Endothelial cell of umbilical vein (primary cell): ENCODE measurements at places on chromosomes 11 and 22. TPM values are rescaled to one million over a fixed set of nuclear protein-coding genes. Genes with fewer than 3 reads are reported as not detected.

ESRRA gene
- 37.4 and 38.0 TPM in 2 replicates for total RNA-seq

TALDO1 gene
- total RNA-seq: 287 and 294 TPM in 2 replicates

NXPE4 gene
- total RNA-seq: not detected in 2 replicates

XKR3 gene
- not detected in 2 replicates for total RNA-seq

GDPD4 gene
- total RNA-seq: not detected in 2 replicates

FIBIN gene
- not detected in 2 replicates for total RNA-seq

MMP12 gene
- total RNA-seq: not detected in 2 replicates

GLYAT gene
- not detected in 2 replicates for total RNA-seq

MN1 gene
- total RNA-seq: 1.7 and 3.8 TPM in 2 replicates

OR52I1 gene
- not detected in 2 replicates for total RNA-seq

ST14 gene
- not detected in 2 replicates for total RNA-seq

MMP10 gene
- total RNA-seq: 15.0 and 22.8 TPM in 2 replicates

MS4A7 gene
- not detected in 2 replicates for total RNA-seq

EHBP1L1 gene
- total RNA-seq: 18.8 and 19.7 TPM in 2 replicates

SMTNL1 gene
- not detected in 2 replicates for total RNA-seq

CABP4 gene
- total RNA-seq: 4.2 and 5.0 TPM in 2 replicates

TRIM22 gene
- 73.4 and 110 TPM in 2 replicates for total RNA-seq

RRP8 gene
- 19.4 and 23.3 TPM in 2 replicates for total RNA-seq

LUZP2 gene
- total RNA-seq: 0.07 and 0.23 TPM in 2 replicates

DNA sequence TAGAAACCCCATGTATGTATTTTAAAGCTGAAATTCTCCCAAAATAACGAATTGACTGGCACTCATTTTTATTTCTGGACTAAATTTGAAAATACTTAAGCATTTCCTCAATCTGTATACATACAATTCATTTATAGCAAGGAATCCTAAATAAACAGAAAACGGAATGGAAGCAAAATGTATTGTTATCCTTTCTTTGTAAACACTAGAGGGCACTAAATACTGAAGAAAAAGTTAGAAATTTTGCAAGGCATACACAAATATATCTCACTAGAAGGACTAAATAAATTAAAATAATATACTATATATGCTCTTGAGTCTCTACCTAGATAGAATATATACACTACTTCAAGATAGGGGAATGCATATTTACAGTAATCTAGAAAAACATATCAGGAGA lies 23.1 kb upstream of the ANO5 start:
- no peak for DNase-seq

- DNase-seq: no peak
Measured at GRCh38 chr11:115360186-115360824, 143.9 kb downstream of the CADM1 start.

GRCh38 chr11:46661836-46662235 lies 38.6 kb downstream of the ARHGAP1 start:
- DNase-seq: no peak

GRCh38 chr11:19890308-19890707 lies 177.7 kb downstream of the NAV2 start:
- peak; percentile 37 for DNase-seq

DNA sequence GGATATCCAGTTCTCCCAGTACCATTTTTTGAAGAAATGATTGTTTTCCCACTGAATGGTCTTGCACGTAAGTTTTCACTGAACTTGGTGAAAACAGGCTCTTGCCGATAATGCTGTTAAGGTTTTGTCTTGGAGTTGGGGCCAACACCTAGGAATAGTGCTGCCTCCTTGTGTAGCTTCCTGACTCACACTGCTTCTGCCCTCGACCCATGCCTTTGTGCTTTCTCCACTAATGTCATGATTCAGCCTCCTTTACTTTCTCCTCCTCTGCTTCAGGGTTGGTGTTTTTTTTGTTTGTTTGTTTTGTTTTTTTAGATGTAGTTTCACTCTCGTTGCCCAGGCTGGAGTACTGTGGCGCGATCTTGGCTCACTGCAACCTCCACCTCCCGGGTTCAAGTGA lies 30.2 kb downstream of the SLC5A1 start:
- DNase-seq: no peak

GRCh38 chr22:19440411-19441195 lies 6.9 kb downstream of the C22orf39 start:
- no peak for DNase-seq

GRCh38 chr22:26617271-26618199 lies at the start of gene CRYBB1:
Gene CRYBB1 (minus strand): TSS chr22:26618027. CDS start chr22:26616319, 1,708 bp downstream.
- no peak for DNase-seq

DNA sequence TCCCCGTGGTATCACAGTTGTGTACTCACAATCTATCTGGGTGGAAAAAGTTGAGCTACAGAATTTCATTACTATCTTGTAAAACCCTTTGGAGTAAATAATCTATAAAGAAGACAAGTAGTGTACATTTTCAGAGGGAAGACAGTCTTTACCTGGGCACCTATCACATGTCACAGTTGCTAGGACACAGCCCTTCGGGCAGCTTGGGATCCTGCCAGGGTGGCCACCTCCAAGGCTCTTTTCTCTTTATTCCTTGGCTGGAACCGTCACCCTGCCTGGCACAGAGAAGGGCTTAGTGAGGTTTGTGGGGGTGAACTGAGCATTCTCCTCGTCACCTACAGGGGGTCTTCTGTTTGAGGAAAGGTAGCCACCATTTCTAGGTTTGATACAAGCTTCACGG lies 23.6 kb downstream of the LRRC74B start:
- DNase-seq: no peak

DNA sequence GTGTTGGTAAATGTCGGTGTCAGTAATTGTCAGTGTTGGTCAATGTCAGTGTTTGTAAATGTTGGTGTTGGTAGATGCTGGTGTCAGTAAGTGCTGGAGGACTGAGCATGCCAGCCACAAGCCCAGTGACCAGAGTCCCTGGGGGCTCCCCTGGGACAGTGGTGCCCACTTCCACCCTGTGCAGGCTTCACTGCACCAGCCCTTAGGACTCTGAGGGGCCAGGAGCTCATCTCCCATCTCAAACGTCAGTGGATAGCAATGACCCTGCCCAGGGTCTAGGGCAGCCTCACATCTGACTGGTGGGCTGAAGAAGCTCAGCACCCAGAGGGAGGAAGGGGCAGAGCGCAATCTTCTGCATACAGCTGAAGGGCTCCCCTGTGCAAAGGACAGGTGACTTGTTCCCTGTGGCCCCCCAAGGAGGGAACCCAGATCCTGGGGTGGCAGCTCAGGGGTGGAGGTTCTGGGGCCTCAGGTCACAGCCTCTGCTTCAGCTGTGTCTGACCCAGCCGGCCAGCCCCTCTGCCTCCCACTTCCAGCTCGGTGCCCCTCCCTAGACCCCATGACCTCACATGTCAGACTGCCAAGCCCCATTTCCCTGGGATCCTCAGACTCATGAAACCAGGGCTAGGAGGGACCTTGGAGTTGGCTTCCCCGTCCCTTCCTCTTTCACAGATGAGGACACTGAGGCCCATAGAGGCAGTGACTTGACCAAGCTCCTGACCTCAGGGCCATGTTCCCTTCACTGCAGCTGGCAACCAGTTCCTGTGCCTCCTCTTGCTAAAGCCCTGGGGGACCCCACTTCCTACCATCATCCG lies 138.4 kb downstream of the CRYBB2 start:
- no peak for DNase-seq

GRCh38 chr11:11732116-11732515 lies 109.7 kb upstream of the USP47 start:
- DNase-seq: no peak

- DNase-seq: no peak
Measured at GRCh38 chr11:61889831-61890230, 1.5 kb downstream of the FADS3 start.

GRCh38 chr11:130180491-130180890 lies 20.9 kb downstream of the ST14 start:
- DNase-seq: no peak

GRCh38 chr11:32893343-32894148 lies 935 bp downstream of the QSER1 start:
- DNase-seq: peak; percentile 56

DNA sequence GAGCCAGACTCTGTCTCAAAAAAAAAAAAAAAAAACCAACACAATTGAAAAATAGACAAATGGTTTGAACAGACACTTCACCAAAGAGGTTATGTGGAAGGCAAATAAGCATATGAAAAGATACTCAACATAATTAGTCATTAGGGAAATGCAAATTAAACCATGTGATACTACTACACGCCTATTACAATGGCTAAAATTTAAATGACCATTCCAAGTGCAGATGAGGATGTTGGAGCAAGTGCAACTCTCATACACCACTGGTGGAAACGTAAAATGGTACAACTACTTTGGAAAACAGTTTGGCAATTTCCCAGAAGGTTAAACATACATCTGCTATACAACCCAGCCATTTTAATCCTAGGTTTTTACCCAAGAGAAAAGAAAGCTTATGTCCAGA lies 24.3 kb downstream of the EIF4ENIF1 start:
- no peak for DNase-seq

DNA sequence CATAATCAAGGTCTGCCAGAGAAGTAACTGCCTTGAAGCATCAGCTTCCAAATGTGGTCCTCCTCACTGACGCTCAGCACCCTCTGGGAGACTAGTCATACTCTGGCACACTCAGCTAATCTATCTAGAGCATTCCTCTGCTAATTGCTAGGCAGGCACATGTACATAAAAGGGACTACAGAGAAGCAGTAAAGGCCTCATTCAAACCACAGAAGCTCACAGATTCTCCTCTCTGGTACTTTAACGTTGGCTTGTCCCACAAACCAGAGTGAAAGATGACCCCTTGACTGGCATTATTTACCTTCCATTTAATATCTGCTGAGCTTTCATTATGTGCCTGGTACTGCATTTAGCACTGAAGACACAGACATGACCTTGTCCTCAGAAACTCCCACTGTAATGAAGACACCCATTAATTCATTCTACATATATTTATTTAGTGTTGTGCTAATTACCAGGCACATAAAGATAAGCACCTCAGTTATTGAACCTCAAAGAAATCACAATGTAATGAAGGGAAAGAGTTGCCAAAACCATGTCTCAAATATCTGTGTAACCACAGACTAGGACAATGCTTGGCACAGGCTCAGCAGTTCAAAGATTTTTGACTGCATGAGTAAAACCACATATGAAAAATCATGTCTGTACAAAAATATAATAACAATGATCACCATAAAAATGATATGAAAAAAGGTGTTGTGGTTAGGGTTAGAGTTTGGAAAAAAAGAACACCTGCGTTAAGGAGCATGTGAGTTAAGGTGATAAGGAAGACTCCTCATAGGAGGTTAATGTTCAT lies 550.4 kb downstream of the DLG2 start:
- no peak for DNase-seq

GRCh38 chr11:6629892-6630631 lies 10.8 kb upstream of the TPP1 start:
- DNase-seq: no peak

DNA sequence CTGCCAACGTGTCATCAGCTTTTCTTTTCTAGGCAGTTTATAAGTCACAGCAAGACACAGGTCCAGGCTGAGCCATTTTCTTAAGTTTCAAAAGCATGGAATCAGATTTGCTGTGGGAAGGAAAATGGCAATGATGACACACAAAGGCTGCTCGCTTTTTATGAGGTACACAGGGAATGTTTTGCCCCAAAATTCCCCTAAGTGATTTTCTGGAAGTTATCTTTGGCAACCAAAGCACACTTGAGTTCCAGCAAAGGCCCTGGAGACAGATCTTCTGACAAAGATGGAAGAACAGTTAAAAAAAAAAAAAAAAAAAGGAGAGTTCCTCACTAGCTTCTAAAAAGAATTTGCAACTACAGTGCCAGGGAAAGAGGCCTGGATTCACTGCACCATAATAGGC lies 260.8 kb downstream of the LARGE1 start:
- no peak for DNase-seq

DNA sequence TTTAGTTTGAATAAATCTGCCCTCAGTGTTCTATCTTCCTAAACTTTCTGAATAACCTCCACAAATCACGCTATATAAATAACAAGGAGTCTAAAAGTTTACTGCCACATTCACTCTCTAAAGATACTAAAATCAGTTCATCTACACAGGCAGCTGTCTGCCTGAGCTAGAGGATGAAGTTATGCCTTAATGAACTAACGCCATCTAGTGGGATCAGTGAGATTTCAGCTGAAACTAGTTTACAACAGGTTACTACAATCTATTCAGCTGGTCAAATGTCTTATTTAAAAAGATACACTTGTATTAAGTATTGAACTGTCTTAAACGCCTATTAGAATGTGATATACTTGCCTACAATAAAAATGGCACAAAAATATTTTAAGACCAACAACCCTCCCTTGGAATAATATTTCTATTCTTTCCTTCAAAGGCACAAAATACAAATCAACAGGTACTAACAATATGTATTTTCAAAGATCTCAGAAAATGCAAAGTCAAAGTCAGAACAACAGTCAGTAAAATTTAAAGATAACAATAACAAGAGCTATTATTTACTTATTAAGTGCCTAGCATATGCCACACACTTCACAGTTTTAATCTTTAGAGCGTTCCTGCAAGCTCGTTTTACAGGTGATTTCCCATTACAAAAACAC lies 84.1 kb downstream of the LARGE2 start:
- peak; percentile 79 for DNase-seq

DNA sequence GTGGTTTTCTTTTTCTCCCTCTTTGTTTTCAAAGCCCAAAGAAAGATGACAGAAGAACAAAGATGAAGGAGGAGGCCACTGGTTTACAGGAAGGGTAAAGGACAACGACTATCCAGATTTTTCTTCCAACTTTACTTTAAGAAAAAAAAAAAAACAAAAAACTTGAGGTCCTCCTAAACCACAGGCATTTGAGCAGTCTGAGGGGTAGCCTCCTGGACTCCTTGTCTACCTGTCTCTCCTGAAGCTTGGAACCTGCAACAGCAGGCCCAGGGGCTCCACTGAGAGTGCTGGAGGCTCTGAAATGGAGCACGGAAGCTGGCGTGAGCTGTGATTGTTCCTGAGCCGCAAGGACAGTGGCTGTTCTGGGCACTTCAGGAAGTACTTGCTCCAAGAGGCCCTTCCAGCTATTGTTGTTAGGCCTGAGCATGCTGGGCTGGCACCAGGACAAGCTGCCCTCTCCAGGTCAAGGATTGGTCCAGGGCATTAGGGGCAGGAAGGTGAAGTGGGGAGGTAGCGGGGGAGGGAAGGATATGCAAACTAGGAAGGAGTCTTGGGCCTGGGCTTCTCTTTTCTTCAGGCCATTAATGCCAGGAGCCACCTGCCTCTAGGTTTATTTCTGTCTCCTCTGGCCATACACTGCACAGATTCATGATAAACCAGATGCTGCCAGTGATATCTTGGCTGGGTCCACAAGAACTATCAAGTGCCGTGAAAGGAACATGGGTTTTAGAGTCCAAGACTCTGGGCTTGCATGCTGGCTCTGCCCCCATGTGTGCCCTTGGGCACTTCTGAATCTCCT lies 147.3 kb downstream of the CCDC34 start:
- DNase-seq: peak; percentile 88

DNA sequence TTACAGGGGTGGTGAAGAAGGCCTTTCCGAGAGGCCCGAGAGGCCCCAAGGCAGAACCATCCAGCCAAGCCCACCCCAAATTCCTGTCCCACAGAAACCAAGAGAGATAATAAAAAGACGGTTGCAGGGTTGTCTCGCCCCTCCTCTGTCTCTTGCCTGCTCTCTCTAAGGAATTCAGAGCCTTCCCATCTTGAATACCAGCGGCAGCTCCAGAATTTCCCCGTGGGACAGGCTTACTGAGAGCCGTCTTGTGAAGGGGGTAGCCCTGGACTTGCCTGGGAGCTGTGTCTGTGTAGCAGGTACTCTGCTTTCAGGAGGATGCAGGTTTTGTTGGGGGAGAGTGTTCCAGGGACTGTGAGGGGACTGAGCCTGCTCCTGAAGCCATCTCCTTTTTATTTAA lies 9.6 kb upstream of the EIF3D start:
- DNase-seq: no peak
